ENCODE measurements at places on chromosomes 6 and 20. TPM values are rescaled to one million over a fixed set of nuclear protein-coding genes. Genes with fewer than 3 reads are reported as not detected.

RNF182 gene
- polyA plus RNA-seq: 0.40 TPM

DNAAF9 gene
- polyA plus RNA-seq: 4.7 TPM

DUSP15 gene
- 10.2 TPM for polyA plus RNA-seq

OXT gene
- 3.4 TPM for polyA plus RNA-seq

PSMB9 gene
- polyA plus RNA-seq: 3.3 TPM

Measured in hepatocyte (in vitro differentiated cells).